ENCODE measurements at places on chromosomes 11 and 22.

- no peak for DNase-seq
Observed at GRCh38 chr22:19796160-19796559, 35.6 kb downstream of the TBX1 start.

DNA sequence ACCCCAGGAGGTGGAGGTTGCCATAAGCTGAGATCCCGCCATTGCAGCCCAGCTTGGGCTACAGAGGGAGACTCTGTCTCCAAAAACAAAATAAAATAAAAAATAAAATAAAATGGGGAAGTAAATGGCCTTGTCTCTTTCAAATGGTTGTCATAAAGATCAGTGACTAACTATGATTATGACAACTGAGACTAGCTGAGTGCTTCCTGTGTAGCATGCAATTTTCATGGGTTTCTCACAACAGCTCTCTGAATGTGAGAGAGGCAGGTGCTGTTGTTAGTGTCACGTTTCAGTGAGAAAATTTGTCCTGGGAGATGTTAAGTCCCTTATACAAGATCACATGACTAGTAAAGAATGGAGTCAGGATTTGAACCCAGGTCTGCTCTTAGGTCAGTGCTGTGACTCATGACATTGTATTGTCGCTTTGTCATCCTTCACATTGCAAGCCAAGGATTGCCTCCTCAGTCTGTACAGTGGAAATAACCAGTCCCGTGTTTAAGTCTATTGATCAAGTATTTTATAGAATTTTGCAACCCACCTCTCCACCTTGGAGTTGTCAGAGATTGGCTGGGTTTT is 163.3 kb upstream of the CCDC90B start:
- peak; percentile 19 for DNase-seq

- no peak for DNase-seq
Observed at GRCh38 chr11:71404209-71404608, 44.0 kb downstream of the DHCR7 start.

DNA sequence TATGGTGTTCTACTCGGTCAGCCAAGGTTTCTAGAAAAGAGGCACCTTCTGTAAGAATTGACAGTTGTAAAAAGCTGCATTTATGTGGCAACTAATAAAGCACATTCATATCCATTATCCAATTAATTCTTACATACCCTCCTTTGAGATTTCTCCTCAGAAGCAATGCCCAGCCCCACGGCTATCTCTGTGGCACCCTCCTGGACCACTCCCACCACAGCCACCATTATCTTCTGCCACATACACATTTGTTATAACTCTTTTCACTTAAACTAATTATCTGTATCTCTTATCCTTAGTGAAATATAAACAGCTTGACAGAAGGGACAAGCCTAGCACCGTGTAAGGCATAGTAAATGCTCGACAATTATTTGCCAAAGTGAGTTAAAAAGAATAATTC is 48.5 kb downstream of the PAK1 start:
- DNase-seq: no peak

- DNase-seq: no peak
Observed at GRCh38 chr22:38727530-38728451, 22.0 kb downstream of the GTPBP1 start.

GRCh38 chr11:117953024-117953671 is 23.9 kb upstream of the TMPRSS13 start:
- DNase-seq: no peak

GRCh38 chr11:118892514-118892913 is 8.8 kb downstream of the CXCR5 start:
- DNase-seq: no peak

- peak; percentile 9 for DNase-seq
Observed at GRCh38 chr22:33909075-33909458, 11.2 kb downstream of the LARGE1 start.

- DNase-seq: peak; percentile 75
Observed at GRCh38 chr11:76803023-76803422, 19.9 kb downstream of the TSKU start.

- peak; percentile 92 for DNase-seq
Observed at GRCh38 chr11:10659339-10660216, 34.0 kb downstream of the IRAG1 start.

DNA sequence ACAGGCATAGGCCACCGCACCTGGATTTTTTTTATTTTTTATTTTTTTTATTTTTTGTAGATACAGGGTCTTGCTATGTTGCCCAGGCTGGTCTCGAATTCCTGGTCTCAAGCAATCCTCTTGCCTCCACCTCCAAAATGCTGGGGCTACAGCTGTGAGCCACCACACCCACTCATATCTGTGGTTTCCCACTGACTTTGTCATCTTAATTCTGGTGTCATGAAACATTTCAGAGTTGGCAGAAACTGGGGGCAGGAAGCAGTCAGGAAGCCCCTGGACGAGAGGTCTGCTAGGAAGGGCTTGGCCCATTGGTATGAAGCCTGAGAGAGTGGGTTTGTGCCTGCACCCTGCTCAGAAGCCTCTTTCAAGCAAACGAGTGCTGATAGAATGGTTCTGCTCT is 49.1 kb downstream of the COMMD9 start:
- no peak for DNase-seq

GRCh38 chr11:114949614-114950351 is 271.5 kb downstream of the NXPE2 start:
- no peak for DNase-seq

DNA sequence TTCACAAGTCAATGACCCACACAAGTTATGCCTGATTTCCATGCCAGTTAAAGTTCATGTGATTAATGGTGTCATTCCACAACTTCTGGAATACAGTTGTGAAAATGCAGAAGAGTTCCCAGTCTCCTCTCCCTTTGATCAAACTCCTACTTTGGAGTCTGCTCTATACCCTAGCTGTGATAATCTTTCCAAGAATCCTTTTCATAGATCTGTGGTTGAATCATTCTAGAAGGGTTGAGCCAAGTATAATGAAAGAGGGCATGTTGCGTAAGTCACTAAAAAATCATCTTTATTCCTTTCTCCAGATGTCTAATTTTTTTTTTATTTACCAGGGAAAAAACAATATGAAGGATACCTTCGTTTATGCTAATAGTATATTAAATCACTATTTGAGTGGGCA is 89.7 kb upstream of the CARD18 start:
- DNase-seq: peak; percentile 71

- peak; percentile 77 for DNase-seq
Observed at GRCh38 chr11:110479108-110480101, 49.7 kb downstream of the FDX1 start.

DNA sequence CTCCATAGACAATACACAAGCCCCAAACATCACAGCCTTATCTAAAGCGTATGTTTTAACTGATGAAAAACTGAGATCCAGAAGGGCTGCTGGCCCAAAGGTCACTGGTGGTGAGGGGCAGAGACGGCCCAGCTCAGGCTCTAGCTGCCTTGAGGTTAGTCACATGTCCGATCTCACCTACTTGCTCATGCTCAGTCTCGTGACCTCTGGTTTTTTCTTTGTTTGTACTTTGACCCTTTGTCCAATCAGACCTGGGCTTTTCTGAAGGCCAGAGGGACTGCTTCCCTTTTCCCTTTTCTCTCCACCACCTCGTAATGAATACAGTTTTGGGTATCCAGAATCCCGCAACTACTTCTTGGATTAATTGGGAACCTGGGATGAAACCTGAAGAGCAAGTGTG is 28.6 kb downstream of the MMP20 start:
- no peak for DNase-seq

GRCh38 chr11:73376803-73377629 is 817 bp downstream of the RELT start:
- peak; percentile 79 for DNase-seq

DNA sequence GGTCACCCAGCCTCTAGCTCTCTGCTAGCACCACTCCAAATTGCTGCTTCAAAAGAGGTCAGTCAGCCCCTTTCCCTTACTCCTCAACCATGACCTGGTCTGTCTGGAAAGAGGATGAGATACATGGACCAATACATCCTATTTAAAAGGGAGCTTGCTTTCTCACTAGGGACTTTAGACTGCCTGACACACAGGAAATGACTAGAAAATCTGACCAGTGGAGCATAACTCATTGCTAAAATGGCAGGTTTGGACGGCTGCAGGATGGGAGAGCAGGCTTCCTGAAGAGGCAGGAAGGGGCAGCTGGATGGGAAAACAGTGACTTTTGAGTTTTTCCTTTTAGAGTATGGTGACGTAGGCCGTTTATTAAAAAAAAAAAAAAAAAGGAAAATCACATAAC is 25.3 kb downstream of the STIM1 start:
- DNase-seq: peak; percentile 42

- DNase-seq: peak; percentile 67
Observed at GRCh38 chr11:68003846-68004550, at the start of gene UNC93B1. UNC93B1 (minus strand) TSS chr11:68004097; CDS start chr11:68004043, 54 bp downstream.

- DNase-seq: no peak
Observed at GRCh38 chr11:3992964-3993363, 101.6 kb upstream of the RRM1 start.

- DNase-seq: peak; percentile 86
Observed at GRCh38 chr11:112656772-112657428, 304.3 kb upstream of the NCAM1 start.

DNA sequence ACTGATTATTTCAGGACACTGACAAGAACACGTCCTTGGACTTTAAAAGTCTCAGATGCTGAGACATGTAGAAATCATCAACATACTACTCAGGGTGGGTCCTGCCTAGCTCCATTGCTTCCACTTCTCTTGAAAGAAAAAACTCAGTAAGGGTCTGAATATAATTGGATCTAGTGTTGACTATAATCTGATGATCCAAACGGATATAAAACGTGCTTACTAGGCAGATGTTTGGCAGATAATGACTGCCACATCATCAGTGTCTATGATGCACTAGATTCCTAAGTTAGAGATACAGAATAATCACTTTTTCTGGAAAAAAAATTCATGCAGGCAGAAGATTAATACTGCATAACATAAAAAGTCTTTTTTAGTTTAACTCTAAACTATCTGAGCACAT is 21.6 kb downstream of the GUCY1A2 start:
- no peak for DNase-seq

- no peak for DNase-seq
Observed at GRCh38 chr11:109140857-109141515, 281.0 kb upstream of the C11orf87 start.

- DNase-seq: peak; percentile 71
Observed at GRCh38 chr11:100930185-100930778, 199.3 kb downstream of the PGR start.

DNA sequence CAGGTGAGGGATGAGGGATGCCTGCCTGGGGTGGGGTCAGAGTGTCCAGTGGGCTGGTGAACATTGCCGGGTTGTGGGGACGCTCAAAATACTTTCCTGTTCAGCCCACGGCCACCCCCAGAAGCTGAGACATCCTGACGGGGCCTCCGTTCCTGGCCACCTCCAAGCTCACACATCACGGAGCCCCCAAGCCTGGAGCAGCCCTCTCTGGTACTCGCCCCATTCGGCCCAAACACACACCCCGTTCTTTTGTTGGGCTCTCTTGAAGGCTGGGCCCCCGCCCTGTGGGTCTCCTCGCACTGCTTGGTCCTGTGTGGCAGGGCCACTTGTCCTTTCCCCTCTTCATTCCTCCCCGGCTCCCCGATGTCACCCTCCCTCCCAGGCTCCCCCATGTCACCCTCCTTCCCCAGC is 442.6 kb downstream of the TBC1D22A start:
- DNase-seq: no peak

GRCh38 chr11:70067036-70067435 is 11.1 kb upstream of the ANO1 start:
- no peak for DNase-seq

DNA sequence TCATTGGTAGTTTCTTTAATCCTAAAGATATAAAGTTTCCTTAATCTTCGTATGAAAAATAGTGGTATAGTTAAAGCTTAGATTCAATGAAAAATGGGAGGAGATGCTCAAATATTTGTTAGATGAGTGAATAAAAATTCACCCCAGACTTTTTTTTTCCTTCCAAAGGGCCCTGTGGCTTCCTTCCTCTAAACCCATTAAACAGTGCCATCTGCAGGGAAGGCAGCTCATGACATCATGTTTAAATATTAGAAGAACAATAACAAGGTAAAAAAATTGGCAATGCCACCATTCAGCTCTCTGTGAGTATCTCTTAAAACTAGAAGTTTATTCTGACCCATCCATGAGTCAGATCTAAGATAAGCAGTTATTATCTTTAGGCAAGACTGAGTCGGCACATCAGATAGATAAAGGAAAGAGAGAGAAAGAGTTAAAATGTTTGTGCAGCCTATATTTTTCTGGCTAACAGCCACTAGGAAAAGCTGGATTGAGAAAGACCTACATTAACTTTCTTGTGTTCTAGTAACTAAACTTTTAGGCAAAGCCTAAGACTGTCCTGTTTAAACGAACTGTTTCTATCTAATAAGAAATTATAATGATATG is 19.1 kb upstream of the OOSP1 start:
- DNase-seq: peak; percentile 42

GRCh38 chr11:123472236-123472935 is 42.3 kb downstream of the GRAMD1B start:
- DNase-seq: no peak

- DNase-seq: peak; percentile 9
Observed at GRCh38 chr11:1422481-1422880, 32.7 kb downstream of the BRSK2 start.

DNA sequence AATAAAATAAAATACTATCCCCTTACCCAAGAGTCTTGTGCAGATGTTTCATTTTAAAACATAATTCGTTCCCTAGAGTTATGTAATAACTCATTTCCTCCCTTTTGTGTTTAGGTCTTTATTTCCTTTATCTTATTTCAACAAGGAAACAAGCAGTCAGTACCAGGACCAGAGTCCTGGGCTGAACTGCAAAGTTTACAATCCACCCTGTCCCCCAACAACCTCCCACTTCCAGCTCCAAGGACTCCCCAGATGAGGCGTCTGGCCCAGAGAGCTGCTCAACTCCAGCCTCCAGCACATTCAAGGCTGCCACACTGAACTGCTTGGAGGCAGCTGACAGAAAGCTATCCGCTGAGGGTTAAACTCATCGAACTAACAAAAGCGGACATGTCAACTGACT is 4.5 kb downstream of the POLDIP3 start:
- no peak for DNase-seq

DNA sequence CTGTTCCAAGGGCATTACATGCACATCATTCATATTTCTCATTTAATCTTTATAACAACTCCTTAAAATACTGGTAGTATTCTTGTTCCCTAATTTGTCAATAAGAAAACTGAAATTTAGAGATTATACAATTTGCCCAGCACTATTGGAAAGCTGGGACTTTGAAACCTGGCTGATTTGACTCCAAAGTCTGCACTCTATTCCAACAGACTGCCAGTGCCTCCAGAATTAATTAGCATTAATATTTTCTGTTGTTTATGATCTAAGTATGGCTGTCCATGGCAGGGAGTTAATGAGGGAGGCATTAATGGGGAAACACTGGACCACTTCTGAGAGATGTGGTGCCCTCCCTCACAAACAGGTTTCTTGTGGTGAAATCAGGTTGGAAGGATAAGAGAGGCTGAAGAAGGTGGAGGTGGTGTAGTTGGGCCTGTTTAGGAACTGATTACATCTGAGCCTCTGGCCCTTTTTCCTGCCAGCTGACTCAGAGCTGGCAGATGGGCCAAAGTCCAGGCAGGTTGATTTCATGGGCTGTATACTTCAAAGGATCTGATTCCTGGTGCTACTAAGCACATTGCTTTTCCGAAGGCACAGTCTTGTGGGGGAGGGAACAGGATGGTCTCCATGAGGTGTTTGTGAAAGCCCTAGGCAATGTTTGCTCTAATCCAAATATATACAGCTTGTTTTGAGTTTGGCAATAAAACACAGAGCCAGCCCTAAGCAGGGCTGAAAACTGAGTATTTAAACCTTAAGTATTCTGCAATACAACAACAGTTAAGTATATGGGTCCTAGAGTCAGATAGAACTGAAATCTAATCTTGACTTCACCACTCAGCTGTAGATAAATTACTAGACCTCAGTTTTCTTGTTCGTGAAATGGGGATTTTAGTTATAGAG is 21.0 kb upstream of the RAB30 start:
- DNase-seq: peak; percentile 41
